ENCODE measurements at places on chromosomes 12 and 14.

DNA sequence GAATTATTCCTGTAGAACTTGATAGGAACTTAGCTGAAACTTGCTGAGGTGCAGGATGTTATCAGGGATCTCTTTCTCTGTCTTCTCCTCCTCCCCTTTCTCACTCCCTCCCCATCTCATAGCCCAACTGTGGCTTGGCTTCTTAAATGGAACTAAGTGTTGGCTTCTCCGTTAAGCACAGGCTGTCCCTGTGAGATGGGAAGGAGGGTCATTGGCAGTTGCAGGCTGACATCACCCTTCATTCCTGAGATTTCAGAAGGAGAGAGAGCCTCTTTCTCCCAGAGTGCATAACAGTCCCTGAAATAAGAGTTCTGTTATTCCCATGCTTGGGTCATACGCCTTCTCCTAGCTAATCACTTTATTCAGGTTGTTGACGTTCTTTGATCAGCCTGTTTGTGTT lies 162.0 kb downstream of the UNC79 start:
- no peak for DNase-seq

- DNase-seq = no peak
These were observed 73.7 kb downstream of the GALNT4 start for GRCh38 chr12:89450907-89451306.

GRCh38 chr14:75139185-75139584 lies 12.3 kb upstream of the NEK9 start:
- DNase-seq = no peak

GRCh38 chr14:51248016-51248987 lies 8.3 kb downstream of the TMX1 start:
- no peak for DNase-seq

- DNase-seq = no peak
These were observed 1.0 kb upstream of the TIMELESS start for GRCh38 chr12:56450241-56450640.

DNA sequence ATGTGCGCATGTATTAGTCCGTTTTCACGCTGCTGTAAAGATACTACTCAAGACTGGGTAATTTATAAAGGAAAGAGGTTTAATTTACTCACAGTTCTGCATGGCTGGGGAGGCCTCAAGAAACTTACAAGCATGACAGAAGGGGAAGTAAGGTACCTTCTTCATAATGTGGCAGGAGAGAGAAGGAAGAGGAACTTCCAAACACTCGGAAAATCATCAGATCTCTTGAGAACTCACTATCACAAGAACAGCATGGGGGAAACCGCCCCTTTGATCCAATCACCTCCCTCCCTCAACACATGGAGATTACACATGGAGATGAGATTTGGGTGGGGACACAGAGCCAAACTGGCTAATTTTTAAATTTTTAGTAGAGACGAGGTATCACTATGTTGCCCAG lies 41.8 kb upstream of the SNX6 start:
- no peak for DNase-seq

DNA sequence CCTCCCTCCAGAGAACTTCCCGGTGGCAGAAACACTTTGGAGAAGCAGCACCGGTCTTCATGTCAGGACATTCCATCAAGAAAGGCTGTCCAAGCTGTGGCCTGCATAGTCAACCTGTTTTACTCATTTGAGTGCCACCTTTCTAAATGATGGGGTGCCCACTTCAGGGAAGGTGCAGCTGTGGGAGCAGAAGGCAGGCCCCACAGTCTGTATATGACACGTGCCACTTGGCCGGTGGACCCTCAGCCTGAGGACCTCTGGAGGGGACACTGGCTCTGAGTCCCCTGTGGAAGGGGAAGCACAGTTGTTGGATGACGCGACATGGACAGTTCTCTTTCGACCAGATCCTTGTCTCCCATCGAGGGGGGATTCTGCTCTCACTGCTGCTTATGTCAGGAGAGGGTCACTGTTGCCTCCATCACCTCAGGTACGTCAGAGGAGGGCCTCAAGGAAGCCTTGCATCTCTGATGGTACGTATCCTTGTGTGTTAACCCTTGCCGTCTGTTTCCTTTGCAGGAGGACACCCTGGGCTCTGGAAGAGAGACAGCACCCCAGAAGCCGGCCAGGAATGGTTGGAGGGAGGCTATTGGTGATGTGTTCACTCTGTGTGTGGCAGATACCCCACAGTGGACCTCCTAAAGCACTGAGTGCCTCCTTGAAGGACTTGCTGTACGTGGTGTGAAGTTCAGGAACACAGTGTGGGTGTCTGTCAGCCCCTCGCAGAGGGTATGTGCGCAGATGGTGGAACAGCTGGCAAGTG lies 132.1 kb upstream of the RTL1 start:
- DNase-seq = no peak

GRCh38 chr12:54585243-54585642 lies 3.2 kb downstream of the PPP1R1A start:
- DNase-seq = no peak

GRCh38 chr12:105451211-105451610 lies 120.7 kb downstream of the C12orf75 start:
- no peak for DNase-seq

- no peak for DNase-seq
These were observed 13.7 kb downstream of the ARID2 start for GRCh38 chr12:45743247-45743646.

DNA sequence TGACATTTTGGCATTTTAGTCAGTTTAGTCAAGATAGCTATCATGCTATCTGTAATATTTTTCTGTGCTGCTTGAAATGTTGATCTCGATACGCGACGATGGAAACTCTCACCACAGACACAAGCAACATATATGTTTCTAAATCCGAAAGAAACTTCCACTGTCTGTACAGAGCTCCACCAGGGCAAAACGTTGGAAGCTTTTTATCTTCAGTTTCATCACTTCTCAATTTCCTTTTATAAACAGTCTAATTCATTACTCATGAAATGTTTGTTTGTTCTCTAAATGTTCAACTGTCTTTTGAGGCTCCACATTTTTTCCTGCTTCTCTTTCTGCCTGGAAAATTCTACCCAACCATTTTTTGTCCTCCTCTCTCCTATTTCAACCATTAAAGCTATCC lies 737.6 kb downstream of the SLC16A7 start:
- DNase-seq = no peak

- DNase-seq = no peak
These were observed 10.3 kb upstream of the ITPR2 start for GRCh38 chr12:26843311-26843710.

DNA sequence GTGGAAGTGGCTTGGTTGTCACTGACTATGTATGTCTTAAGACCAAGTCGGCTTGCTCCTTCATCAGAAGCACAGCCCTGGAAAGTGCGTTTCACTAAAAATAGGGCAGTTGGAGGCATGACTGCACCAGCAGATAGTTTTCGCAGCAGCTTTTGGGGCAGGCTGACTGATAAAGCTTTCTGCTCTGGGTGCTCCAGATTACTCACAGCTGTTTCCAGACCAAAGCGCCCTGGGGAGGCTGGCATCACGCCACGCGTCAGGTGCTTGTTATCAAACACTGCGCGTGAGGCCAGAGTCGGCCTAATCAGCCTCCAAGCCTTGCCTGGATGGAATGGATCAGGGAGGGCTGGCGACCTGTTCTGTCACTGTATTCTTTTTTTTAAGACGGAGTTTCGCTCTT lies 13.3 kb upstream of the LRRC10 start:
- DNase-seq = no peak

- DNase-seq = no peak
These were observed 458.9 kb downstream of the NOVA1 start for GRCh38 chr14:26138764-26139445.

GRCh38 chr14:76986231-76986565 lies 42.3 kb downstream of the IRF2BPL start:
- DNase-seq = no peak

DNA sequence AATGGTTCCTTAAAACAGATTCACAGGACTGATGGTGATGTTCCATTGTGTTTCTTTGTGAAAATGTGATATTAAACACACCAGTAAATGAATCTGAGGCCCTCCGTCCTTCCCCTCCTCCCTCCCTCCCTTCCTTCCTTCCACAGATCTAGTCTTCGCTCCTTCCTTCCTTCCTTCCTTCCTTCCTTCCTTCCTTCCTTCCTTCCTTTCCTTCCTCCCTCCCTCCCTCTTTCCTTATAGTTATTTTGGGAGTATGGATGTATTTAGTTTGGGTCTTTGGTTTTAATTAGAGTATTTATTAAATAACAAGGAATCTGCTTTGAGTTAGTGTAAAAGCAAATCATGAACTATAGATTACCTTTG lies 410.8 kb downstream of the PCNX1 start:
- DNase-seq = no peak

DNA sequence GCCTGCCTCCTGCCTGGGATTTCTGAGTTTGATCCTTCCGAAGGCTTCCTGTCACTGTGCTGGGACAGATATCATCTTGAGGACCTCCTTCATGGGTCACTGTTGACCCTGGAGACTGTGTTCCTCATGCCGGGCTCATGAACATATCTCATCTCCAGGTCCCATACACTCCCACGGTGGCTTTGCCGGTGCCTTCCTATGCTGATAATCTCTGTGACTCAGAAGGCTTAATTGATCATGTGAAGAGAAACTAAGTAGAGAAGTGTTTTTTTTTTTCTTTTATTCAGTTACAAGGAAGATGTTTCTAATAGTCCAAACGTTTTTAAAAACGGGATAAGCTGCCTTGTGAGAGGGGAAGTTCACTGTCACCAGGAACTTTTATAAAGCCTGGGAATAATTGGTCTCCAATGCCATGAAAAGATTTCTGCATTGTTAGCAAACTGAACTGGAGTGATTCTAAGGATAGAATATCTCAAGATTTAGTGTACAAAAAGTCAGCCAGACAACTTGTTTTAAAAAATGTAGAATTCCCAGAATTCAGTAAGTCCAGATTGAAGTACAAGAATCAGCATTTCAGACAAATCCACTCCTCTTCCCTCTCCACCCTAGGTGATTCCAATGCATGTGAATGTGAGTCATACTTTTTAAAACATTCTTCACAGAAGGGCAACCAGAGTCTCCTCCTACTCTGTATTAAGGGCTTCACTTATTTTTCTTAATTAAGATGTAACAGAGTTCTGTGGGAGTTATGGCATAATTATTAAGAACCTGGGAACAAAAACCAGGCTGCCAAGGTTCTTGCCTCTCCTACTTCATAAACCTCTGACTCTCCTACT lies 139.8 kb upstream of the LGR5 start:
- DNase-seq = no peak

All from NAMALWA (cell line).